ENCODE measurements at places on chromosomes 1 and 21.
A peak's percentile ranks its signal among the peaks of the same experiment; 100 is the strongest.

GRCh38 chr1:12478612-12478985 lies 139.4 kb downstream of the DHRS3 start:
- peak; percentile 64 for DNase-seq

DNA sequence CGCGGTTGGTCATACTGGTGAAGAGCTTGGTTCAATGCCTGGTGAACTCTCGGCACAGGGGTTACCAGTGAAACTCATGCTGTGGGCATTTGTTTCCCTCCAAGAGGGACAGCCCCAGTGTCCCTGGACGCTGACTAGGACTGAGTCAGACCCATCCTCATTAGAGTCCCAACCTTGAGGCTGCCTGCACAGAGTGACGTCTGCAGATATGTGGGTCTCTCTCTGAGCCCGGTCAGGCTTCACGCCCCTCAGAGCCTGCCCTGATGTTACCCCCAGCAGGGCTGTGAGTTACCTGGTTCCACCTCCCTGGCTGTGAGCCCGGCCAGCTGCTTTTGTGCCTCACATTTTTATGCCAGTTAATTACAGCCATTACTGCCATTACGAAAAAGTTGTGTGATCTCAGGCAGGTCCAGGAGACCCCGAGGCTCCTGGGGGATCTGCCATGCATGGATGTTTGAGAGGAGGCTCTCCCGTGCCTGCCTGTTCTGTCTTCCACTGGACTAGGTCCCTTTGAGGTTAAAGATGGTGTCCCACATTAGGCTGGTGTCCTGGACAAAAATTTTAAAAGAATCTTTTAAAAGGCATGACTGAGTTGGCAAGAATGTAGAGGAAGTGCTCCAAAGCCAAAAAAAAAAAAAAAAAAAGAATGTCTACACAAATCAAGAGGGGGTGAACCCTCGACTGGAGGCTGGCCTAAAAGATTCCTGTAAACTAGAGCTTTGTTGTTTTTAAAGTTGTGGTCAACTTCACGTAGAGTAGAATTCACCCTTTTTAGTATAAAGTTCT lies 36.6 kb upstream of the PADI1 start:
- DNase-seq, result no peak

DNA sequence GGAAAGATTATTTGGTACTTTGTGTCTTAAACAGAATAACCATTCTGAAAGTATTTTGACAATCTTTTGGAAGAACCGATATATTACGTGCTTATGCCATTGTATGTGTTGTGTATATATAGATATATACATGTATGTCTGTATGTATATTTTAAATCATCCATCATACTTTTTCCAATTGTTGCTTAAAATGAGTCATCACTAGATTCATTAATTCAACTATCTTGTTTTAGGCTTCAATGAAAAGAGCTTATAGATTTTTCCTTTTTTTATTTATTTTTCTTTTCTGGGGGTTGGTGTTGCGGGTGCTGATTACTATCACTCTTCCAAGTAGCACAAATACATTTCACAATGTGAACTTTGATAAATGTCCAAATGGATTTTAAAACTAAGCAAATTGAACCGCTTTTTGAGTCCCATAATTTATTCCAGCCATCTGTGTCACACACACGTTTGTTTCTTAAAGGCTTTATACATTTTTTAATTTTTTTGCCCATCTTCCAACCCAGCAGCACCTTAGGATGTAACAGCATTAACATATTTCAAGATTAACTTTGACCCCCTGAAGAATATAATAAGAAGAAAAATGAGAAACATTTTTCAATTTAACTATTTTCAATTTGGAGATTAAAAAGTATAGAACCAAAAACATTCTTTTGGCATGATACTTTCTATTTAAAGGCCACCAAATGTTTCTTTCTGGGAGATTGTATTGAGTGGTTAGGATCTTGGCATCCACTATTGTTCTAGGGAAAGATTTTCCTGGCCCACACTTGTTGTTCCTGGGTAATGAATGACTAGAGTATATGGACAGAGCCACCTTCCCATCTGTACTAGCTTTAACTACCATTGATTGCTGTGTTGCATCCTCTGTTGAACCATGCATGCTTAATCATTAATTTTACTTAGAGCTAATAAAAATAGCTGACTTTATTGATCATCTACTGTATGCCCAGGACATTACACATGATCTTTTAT lies 9.3 kb upstream of the DPYD start:
- DNase-seq, result no peak

GRCh38 chr21:36994501-36995158 lies 11.9 kb upstream of the RIPPLY3 start:
- no peak for DNase-seq

GRCh38 chr1:19465650-19466049 lies 19.7 kb downstream of the CAPZB start:
- no peak for DNase-seq

- no peak for DNase-seq
These were observed 20.6 kb downstream of the CSF1 start for GRCh38 chr1:109931189-109931731.

- DNase-seq, result no peak
These were observed 12.5 kb upstream of the CHI3L1 start for GRCh38 chr1:203199002-203199401.
